ENCODE measurements at places on chromosomes 5 and 9. TPM values are rescaled to one million over a fixed set of nuclear protein-coding genes. Genes with fewer than 3 reads are reported as not detected.
A peak's percentile ranks its signal among the peaks of the same experiment; 100 is the strongest.

GRCh38 chr9:129989740-129990139 lies 53.2 kb downstream of the FNBP1 start:
- DNase-seq: no peak

DNA sequence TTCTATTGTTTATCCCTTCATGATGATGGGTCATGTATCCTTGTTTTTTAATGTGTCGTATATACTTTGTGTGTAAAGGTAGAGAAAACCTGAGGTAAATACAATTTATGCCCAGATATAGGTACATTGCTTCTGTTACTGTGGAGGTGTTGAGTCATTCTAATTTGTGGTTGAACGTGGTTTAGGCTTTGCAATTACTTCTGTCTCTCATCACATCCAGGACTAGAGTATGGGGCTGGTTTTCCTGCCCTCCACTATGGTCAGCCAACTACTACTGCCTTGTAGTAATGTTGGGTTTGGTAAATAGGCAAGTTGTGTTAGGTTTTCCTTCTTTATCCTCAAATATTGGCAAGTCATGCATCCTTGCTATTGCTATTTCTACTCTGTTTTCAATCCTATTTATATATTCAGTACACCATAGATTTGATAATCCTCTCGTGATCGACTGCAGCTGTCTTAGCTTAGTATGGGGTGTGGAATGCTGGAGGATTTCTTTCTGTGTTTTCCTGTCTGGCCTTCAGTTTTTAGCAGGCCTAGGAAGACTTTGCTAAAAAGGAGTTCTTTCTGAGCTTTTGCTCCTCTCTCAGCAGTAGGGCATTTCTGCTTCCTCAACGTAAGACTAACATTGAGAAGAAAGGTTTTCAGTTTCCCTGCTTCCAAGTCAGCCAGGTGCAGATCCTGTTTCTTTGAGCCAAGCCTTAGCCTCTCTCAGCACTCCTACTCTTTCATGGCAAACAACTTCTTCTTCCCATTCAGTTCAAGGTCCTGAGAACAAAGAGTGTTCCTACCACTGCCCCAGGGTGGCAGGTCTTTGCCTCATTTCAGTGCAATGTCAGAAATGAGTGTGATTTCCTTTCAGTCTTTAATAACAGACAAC lies 844.4 kb upstream of the CDH18 start:
- no peak for DNase-seq

DNA sequence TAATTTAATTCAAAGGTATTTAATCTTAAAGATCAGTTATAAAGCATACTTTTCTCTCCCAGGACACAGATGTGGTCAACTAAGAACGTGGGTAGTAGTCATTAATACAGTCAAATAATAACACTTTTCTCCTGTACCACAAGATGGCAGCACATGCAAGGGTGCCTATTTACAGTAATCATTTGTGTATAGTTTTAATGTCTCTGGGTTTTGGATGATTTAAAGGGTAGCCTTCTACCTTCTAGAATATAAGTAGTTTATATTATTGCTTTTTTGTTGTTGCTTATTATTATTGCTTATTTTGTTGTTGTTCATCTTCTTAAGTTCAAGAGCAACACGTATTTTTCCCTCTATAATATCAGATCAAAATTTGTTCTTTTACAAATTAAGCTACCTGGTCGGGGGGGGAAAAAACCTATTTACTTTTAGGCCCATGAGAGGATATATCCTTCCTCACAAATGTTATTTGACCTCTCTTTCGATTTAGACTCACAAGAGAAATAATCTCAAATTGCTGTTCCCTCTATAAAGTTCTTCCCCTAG lies 59.6 kb upstream of the SLC27A6 start:
- peak; percentile 39 for DNase-seq

DNA sequence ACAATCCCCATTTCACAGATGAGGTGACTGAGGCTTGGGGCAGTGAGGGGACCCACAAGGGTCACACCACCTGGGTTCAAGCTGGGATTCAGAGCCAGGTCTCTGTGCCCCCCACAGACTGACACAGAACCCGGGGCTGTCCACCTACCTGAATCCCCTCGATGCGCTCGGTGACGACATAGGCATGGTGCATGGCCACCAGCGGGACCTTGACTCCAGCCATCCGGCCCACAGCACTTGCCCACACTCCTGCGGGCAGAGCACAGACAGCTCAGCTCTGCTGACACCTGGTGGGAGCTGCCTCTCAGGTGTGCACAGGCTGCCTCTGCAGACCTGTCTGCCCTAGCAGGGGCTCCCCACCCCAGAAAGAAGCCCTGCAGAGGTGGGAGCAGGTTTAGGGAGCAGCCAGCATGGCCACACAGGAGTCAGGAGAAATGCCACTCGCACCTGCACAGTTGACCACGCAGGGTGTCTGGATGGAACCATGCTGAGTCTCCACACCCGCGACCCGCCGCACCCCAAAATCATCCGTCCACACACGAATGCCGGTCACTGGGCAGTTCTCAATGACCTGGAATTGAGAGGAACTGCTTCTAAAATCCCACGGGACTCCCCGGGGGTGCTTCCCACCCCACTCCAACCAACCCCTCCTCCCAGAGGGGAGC lies 8.4 kb downstream of the SARDH start:
- no peak for DNase-seq

The RGMB gene
- total RNA-seq: 56.5 TPM

- no peak for DNase-seq
Measured at GRCh38 chr9:38195737-38196161, 126.7 kb upstream of the SHB start.
